ENCODE measurements at places on chromosomes 4 and X.
A peak's percentile ranks its signal among the peaks of the same experiment; 100 is the strongest.

DNA sequence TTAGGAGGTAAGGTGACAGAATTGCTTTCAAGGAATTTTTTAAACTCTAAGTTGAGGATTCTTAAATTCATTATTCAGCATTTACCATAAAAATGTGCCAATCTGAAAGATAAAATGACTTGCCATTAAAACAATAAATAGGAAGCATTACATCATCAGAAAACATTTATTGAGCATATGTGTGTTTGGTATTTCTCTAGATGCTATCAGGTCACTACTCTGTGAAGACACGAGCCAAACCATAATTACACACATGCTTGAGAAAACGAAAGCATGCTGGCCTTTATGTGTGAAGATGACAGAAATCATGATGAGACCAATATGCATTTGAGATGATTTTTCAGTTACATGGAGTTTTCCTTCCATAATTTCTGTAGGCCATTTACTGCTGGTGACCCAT lies 12.3 kb upstream of the IL21 start:
- no peak for DNase-seq

DNA sequence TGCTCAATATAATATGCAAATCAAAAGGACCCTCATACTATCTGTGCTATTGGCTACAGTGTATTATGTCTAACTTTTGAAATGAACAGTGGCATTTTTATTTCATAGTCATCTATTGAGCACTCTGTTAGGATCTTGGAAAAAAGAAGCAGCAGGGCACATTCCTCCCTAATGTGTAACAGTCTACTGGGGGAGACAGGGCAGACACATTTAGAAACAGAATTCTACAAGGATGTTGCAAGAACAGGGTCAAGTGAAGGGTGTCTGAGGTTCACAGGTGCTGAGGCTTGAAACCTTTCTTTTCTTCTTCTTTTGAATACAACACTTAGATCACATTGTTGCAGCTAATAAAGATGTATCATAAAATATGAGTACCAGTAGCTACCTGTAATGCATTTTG lies 129.7 kb upstream of the SLC4A4 start:
- no peak for DNase-seq

- peak; percentile 1 for DNase-seq
These were observed 94.1 kb upstream of the GALNT7 start for GRCh38 chr4:173074501-173074946.

DNA sequence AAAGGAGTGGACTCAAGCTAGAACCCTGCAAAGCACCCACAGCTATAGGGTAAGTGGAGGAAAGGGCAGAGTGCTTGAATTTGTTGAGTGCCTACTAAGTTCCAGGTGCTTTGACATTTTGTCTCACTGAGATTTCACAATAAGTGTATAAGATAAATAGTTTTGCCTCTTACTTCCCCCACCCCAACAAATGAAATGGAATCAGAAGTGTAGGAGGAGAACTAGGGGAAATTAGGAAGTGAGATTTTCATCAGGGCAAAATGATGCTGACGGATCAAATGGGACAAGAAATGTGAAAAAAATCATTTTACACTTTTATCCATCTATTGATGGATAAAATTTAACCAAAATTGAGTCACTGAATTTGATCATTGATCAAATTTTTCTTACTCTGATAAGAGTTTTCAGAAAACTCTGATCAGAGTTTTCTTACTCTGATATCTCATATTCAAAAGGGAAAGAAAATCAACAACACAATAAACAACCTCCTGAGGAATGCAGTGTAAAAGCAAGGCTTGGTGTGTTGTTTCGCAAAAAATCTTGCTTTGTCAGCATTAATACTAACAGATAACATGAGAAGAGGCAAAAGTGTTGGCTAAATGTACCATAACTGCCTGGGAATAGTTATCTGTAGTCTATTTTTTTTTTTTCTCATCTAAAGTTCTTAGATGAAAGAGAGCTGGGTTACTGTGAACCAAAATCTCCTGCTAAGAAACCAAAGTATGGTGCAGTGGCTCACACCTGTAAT lies 24.9 kb downstream of the PLAC8 start:
- no peak for DNase-seq

DNA sequence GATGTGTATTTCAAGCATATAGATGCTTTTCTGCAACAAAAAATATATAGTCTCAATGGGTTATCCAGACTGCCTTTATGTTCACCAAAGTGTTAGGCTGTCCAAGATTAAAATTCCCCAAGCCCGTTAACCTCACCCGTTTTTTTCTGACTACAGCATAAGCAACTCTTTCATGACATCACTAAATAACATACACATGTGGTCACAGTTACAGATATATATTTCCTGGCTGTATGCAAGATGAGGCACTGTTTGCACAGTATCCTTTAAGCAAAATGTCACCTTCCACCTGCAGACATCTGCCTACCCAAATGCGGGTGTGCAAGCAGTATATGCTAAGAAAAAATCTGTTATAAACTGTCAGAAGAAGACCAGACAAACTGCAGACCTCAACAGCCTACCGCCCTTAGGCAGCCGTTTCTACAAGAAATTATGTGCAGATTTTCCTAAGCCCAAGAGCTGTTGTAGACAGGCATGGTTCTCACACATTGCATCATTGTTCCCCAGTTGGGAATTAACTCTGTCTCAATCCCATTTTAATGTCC lies 183.1 kb upstream of the MXRA5 start:
- no peak for DNase-seq
